ENCODE measurements at places on chromosomes 7 and 10.

DNA sequence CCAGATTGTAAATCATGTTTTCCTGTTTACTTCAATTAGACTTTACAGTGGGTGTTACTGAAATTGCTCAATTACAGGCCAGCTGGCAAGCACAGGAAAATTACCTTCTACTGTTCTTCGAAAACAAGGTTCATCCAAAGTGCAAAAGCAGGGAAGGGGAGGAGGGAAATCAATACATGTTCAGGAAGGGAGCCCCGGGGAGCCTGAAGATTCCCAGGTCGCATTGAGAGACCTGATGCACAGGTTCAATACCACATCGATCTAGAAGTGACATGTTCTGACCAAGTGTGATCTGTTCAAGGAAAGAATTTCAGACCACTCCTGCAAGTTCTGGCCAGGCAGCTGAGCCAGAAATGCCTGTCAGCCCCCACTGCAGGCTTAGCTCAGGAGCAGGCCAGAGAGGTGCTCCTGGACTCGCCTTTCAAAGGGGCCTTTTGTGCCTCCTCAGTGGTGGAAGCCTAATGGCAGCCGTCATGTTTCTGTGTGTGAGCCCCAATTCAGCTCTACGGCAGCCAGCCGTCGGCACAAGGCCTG is 35.9 kb downstream of the FAM53B start:
- DNase-seq, result no peak

GRCh38 chr7:87600130-87601124 is at the start of gene ABCB1:
ABCB1 (minus strand) TSS chr7:87600884; CDS start chr7:87600184, 700 bp downstream.
- DNase-seq, result peak; percentile 32

DNA sequence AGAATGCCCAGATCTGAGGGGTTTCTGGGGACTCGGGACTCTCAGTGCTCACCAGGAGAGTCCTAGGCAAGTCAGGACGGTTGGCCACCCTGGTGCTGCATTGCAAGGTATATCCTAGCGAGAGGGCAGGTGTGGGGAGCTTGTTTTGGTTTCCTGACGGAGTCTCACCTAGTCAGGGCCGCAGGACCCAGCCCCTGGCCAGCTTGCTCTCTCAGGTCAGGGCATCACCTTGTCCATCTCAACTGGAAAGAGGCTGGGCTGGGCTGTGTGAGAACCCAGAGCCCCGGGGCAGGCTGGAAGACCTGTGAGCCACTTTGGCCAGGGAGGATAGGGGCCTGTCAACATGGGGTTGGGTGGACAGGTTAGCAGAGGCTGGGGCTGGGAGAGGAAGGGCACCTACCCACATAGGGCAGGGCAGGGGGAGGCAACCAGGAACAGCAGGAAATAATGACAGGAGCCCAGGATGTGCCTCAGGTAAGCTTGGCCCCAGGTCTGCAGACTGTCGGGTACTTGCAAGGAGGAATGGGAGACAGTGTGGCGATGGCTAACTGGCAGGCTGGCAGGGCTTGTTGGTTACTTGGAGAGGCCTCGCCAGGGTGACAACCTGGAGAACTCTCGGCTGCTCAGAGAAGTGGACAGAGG is 31.5 kb downstream of the DNAJB12 start:
- no peak for DNase-seq

DNA sequence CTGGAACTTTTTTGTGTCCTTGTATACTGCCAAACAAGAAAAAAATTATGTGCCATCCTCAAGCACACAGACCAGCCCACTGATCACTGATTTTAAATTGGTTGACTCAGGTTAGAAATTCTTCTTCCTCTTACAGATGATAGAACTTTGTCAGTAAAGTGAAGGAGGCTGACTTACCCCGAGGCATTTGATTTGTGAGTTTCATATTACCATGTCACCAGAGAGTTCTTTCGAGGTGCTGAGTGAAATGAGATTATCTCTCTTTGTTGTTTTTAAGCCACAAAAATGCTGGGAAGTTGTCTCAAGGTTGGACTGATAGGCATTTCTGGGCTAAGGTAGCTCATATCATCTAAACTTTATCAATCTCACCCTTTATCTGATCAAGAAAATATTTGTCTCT is 78.8 kb upstream of the FAM180A start:
- no peak for DNase-seq

DNA sequence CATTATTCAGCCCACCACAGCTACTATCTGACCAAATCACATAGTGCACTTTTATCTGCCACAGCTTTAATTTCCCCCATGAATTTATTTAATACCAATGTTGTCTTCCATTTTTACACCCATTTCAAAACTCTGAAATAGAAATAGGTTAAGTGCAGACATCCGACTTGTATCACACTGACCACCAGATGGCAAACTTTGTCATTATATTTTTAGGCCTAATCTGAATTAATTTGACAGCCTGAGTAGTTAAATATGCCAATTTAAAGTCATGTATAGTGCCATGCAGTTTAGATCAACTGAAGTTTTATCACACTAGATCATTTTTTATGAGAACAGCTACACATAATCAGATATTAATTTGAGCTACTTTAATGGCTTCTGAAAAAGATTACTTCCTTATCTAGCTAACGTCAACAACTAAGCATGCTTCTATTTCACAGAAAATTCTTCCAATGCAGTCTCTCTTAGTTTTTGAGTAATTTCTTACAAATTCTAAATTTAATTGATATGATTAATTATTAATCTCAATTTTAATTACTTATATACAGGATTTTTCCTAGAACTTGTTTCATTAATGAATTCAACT is 566.4 kb downstream of the GFRA1 start:
- DNase-seq, result no peak

GRCh38 chr7:135239263-135239662 is 5.6 kb downstream of the STRA8 start:
- no peak for DNase-seq

GRCh38 chr7:121023683-121024511 is 35.4 kb downstream of the CPED1 start:
- no peak for DNase-seq

GRCh38 chr7:84238596-84238995 is 44.0 kb upstream of the SEMA3A start:
- DNase-seq, result no peak

All from CD8-positive, alpha-beta T cell (primary cell).